ENCODE measurements at places on chromosomes 5 and 9. TPM values are rescaled to one million over a fixed set of nuclear protein-coding genes. Genes with fewer than 3 reads are reported as not detected.

GRCh38 chr9:137619240-137620047 is 639 bp downstream of the EHMT1 start:
- no peak for DNase-seq

Gene PPP1R26
- 36.7 TPM for total RNA-seq

Gene GMCL2
- total RNA-seq: not detected

DNA sequence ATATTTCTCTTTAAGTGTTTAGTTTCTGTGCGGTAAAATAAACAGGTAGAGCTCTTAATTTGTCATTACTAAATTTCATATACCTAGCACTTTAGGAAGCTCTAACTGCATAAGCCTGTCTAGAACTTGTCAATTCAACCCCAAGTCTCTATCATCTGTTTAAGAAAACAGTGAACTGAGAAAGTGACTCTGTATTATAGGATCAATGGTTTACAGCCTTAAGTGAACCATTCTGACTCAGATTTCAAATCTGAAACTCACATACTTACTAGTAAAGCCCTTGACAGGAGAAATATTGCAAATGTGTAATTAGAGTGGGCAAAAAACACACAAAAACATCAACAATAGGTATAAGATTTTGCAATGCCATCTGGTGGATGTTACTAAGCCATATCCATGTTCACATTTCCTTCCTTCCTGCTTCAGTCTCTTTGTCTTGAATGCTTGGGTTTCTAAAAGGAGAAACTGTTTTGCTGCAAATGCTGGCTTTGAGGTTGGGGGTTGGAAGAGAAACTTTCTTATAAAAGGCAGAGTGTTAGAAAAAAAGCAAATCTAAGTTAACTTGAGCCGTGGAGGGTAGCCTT is 101.8 kb downstream of the DOCK8 start:
- DNase-seq: no peak

Gene MZB1
- total RNA-seq: 2.1 TPM

DNA sequence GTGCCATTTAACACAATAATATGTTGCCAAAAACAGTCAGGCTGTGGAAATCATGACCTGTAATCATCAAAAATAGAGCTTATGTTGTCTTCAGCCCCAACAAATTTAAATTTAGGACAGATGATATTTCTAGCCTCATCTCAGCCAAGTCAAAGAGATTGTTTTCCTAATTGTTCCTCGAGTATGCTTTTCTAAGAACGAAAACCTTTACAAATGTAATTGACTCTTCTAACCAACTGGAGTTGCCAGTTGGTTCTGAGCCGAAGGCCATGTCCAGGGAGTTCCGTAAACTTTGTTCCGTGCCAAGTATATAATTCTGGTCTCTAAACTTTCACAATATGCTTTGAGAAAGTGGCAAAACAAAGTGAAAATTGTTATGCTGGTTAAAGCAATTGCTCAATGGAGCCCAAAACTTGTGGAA is 160.8 kb downstream of the CEMIP2 start:
- DNase-seq: no peak

GRCh38 chr5:113446358-113446927 is 11.7 kb upstream of the TSSK1B start:
- no peak for DNase-seq

Measured in upper lobe of left lung (tissue), 6 donors.